ENCODE measurements at places on chromosomes 12 and 14.
A peak's percentile ranks its signal among the peaks of the same experiment; 100 is the strongest.

DNA sequence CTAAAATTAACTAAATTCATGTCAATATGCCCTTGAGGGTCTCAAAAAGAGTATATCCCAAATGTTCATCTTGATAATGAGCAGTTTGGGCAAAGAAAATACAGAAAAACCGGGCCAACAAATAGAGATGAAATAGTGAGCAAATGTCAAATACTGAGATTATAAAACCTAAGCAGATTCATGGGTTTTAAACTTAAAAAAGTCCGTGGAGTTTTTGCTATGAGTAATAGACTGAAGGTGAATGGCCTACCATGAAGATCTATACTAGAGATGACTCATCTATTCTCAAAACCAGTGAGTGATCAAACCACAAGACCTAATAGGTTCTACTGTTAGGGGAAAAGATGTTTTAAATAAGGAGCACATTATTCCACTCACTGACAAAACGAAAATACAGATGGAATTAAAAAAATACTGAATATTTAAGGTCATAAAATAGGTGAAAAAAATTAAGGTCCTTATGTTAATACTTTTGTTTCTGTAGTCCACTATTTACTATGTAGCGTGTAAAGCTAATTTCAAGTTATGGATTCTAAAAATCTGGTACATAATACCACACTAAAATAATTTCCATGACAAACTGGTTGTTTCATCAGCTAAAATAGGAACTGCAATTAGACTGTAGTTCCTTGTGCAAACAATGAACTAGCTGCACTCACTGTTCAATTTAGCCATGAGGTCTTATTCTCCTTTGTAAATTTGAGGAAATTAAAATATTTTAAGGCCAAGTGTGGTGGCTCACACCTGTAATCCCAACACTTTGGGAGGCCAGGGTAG is 5.0 kb downstream of the HNRNPC start:
- DNase-seq, result peak; percentile 88

- peak; percentile 96 for DNase-seq
Measured at GRCh38 chr12:77122236-77122635, 56.9 kb upstream of the E2F7 start.

DNA sequence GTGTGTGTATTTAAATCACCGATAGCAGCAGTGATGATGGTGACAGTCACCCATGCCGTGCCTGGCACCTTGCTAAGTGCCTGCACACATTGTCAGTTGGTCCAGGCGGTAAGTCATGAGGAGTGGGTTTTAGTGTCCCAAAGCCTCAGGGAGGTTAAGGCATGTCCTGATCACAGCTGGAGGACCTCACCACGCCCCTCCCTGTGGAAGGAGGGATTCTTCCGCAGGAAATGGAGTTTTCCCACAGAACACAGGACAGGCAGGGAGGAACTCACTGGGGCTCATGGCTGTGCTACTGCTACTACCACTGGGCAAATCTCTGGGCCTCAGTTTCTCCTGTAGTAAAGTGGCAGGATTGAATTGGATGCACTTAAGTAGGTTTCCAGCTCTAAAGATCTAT is 142.3 kb downstream of the CACNA1C start:
- no peak for DNase-seq

- peak; percentile 65 for DNase-seq
Measured at GRCh38 chr14:60723116-60723906, 840 bp downstream of the SIX4 start.

DNA sequence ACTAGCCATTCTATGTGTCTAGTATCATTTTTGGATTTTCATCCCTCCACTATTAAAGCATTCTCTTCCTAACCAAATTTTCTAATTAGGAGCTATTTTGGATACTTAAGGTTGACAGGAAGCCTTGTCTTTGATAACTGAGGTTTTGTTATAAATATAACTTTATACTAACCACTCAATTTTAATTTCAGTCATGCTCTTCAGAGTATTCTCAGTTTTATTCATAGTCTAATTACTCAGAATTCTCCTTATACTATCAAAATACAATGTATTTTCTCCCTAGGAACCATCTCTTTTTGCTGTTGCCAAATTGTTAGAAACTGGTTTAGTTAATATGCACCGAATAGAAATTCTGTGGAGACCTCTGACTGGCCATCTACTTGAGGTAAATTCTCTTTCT is 76.2 kb downstream of the MON2 start:
- DNase-seq, result no peak

GRCh38 chr12:108905725-108906124 is 25.8 kb downstream of the DAO start:
- no peak for DNase-seq

DNA sequence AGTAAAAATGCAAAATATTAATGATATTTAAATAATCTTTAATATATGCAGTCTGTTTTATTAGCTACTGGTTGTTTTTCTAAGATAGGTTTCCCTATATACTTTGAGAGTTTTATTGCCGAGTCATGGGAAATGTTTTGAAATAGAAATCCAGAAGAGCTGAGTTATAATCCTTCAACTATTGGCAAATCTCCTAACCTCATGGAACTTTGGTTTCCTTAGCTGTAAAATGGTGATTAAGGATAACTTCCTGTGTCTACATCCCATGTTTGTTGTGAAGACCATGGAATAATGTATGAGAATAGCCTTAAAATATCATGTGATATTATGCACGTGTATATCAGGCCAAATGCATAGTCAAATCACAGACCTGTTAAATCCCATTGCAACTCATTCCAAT is 51.0 kb downstream of the UNC79 start:
- no peak for DNase-seq

Data from kidney tubule cell (primary cell).